ENCODE measurements at places on chromosomes 5 and 9. TPM values are rescaled to one million over a fixed set of nuclear protein-coding genes. Genes with fewer than 3 reads are reported as not detected.

DNA sequence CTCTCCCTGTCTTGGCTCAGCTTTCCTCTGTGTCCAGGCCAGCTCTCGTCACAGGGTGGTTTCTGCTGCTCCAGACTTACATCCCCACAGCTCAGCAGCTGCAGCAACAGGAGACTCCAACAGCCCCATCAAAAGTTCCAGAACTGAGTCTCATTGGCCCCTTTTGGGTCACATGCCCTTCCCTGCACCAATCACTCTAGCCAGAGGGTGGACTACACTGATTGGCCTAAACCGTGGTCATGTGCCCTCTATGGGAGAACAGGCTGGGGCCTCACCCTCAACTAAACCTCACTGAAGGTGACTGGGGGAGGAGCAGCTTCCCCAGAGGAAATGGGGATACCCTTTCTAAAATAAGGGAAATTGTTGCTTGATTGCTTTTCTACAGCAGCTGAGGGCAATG is 44.4 kb upstream of the CPLX2 start:
- DNase-seq, result no peak

DNA sequence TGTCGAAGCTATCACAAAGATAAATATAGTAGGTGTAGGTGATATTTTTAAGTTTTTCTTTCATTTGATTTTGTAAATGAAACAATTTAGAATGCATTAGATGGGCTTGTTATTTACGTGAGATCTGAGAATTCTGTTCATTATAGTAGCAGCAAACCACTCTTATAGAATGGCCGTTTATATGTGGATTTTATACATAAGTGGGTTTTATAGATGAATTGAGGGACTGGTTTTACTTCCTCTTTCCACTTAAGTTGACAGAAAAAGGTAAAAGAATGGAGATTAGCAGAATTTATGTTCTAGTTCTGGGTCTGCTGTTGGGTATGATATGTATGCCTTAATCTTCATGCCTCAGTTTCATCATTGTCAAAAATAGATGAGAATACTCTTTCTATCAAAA is 5.6 kb downstream of the RMI1 start:
- no peak for DNase-seq

Gene CDH6
- 66.2 TPM for total RNA-seq

GRCh38 chr9:129726322-129727160 is 26.3 kb downstream of the PTGES start:
- no peak for DNase-seq

DNA sequence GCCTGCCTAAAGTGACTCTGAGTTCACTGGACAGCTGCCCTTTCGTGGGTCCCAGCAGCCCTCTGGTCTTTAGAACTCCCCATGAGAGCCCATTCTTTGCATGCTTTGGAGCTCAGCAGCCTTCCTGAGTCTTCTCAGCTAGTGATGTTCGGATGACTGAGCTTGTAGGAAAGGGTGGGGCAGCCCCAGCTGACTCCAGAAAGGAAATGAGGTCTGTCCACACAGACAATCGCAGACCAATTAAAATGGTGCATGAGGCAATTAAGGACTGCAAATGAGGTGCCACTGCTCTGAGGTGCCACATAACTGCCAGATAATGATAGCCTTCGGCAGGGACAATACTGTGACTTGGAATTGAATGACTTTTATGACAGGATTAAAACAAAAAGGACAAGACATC is 25.4 kb upstream of the TOMM5 start:
- no peak for DNase-seq

- no peak for DNase-seq
These were observed 279.0 kb downstream of the AOPEP start for GRCh38 chr9:95005278-95006143.

Data from kidney epithelial cell (primary cell).